ENCODE measurements at places on chromosomes 1 and 21. TPM values are rescaled to one million over a fixed set of nuclear protein-coding genes. Genes with fewer than 3 reads are reported as not detected.

SYNJ1 gene
- 2.0 TPM for polyA plus RNA-seq

NPR1 gene
- not detected for polyA plus RNA-seq

RXRG gene
- not detected for polyA plus RNA-seq

SIPA1L2 gene
- 0.26 TPM for polyA plus RNA-seq

FAM72C gene
- 5.4 TPM for polyA plus RNA-seq

USH2A gene
- polyA plus RNA-seq, result not detected

KCNQ4 gene
- 0.03 TPM for polyA plus RNA-seq

NKAIN1 gene
- not detected for polyA plus RNA-seq

MTR gene
- 2.6 TPM for polyA plus RNA-seq

HPDL gene
- polyA plus RNA-seq, result 2.0 TPM

NR5A2 gene
- polyA plus RNA-seq, result not detected

CHI3L1 gene
- not detected for polyA plus RNA-seq

DNAJC6 gene
- polyA plus RNA-seq, result 1.1 TPM

FAM110D gene
- polyA plus RNA-seq, result 0.02 TPM

LMNA gene
- polyA plus RNA-seq, result 810 TPM

KRTAP19-3 gene
- not detected for polyA plus RNA-seq

LDLRAP1 gene
- 18.7 TPM for polyA plus RNA-seq

PLCH2 gene
- 89.4 TPM for polyA plus RNA-seq

TNFRSF1B gene
- 0.03 TPM for polyA plus RNA-seq

ADCY10 gene
- polyA plus RNA-seq, result 0.06 TPM

RHD gene
- polyA plus RNA-seq, result not detected

RUNX1 gene
- 15.3 TPM for polyA plus RNA-seq

SLC45A1 gene
- polyA plus RNA-seq, result 0.40 TPM

GJA8 gene
- not detected for polyA plus RNA-seq

FTCD gene
- polyA plus RNA-seq, result not detected

CHODL gene
- 0.37 TPM for polyA plus RNA-seq

ACBD3 gene
- 13.2 TPM for polyA plus RNA-seq

NBPF6 gene
- not detected for polyA plus RNA-seq

GNAI3 gene
- 6.1 TPM for polyA plus RNA-seq

DCDC2B gene
- polyA plus RNA-seq, result not detected

TATDN3 gene
- polyA plus RNA-seq, result 8.3 TPM

DNAJC28 gene
- polyA plus RNA-seq, result 0.65 TPM

TLCD4 gene
- polyA plus RNA-seq, result 0.01 TPM

TRIM67 gene
- polyA plus RNA-seq, result not detected

RAB4A gene
- 40.7 TPM for polyA plus RNA-seq

C4BPA gene
- not detected for polyA plus RNA-seq

CLDN19 gene
- not detected for polyA plus RNA-seq

CHAF1B gene
- 9.4 TPM for polyA plus RNA-seq

CFHR2 gene
- not detected for polyA plus RNA-seq

CCDC185 gene
- not detected for polyA plus RNA-seq

GRIK3 gene
- polyA plus RNA-seq, result not detected

ORC1 gene
- polyA plus RNA-seq, result 10.8 TPM

CD247 gene
- polyA plus RNA-seq, result not detected

OR6K3 gene
- polyA plus RNA-seq, result not detected

GJB3 gene
- 203 TPM for polyA plus RNA-seq

MINDY1 gene
- polyA plus RNA-seq, result 4.1 TPM

PLEKHN1 gene
- 4.2 TPM for polyA plus RNA-seq

HCRTR1 gene
- not detected for polyA plus RNA-seq

SLAMF1 gene
- not detected for polyA plus RNA-seq

ARHGEF16 gene
- 19.9 TPM for polyA plus RNA-seq

CEPT1 gene
- polyA plus RNA-seq, result 13.3 TPM

C1orf74 gene
- 5.7 TPM for polyA plus RNA-seq

RNU1-3 gene
- polyA plus RNA-seq, result not detected

C1QTNF12 gene
- 0.75 TPM for polyA plus RNA-seq

SPRR2E gene
- polyA plus RNA-seq, result 4.3 TPM

EDARADD gene
- polyA plus RNA-seq, result 3.1 TPM

LHX8 gene
- polyA plus RNA-seq, result not detected

P3H1 gene
- 34.4 TPM for polyA plus RNA-seq

GLMN gene
- 8.2 TPM for polyA plus RNA-seq
